ENCODE measurements at places on chromosomes 3 and 15.

- DNase-seq = no peak
Observed at GRCh38 chr3:20558161-20558560, 372.2 kb upstream of the SGO1 start.

- DNase-seq = no peak
Observed at GRCh38 chr3:11459186-11459824, 184.4 kb downstream of the VGLL4 start.

GRCh38 chr15:51681303-51681963 is at the start of gene SCG3:
TSS of gene SCG3 (plus strand) at chr15:51681503. CDS start at chr15:51681756, 253 bp downstream.
- peak; percentile 64 for DNase-seq

DNA sequence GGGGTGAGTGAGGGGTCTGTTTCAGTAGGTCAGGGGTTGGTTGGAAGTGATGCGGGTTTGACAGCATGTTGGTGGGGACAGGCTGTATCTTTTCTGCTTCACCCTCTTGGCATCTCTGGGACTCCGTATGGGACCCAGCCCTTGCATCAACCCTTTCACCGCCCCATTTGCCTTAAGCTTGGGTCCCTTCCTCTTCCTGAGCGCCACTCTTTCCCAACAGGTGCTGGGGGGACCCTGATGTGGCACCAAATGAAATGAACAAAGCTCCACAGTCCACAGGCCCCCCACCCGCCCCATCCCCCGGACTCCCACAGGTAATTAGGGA is 1.1 kb downstream of the EIF4G1 start:
- no peak for DNase-seq

DNA sequence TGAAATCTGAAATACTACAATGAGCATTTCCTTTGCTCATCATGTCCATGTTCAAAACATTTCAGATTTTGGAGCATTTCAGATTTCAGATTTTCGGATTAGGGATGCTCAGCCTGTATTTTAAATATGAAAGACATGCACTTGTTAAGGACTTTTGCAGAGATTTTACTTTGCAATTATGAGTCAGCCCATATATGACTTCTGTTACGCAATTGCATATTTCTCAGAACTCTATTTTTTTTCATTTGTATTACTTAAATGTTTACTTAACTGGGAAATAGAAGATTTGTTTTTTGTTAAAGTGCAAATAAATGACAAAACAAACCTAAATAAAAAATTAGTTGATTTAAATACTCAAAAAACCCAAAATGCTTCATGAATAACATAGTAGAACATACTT is 376.2 kb downstream of the ZBTB20 start:
- no peak for DNase-seq

DNA sequence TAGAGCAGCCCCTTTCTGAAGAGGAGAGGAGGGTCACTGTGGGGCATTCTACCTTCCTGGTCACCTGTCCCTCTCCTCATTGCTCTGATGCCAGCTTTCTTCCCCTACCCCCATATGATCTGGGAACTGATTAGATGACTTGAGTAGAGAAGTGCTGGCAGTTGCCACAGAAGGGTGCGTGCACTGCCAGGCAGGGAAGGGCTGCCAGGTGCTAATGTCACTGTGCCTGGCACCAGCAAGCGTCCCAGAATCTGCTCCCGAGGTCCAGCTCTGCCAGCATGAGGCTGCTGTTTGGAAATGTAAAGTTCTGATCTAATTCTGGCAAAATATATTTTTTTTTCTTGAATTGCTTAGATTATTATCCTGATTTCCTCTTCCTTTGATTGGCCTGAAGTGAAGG is 52.8 kb downstream of the PPM1L start:
- DNase-seq = no peak

DNA sequence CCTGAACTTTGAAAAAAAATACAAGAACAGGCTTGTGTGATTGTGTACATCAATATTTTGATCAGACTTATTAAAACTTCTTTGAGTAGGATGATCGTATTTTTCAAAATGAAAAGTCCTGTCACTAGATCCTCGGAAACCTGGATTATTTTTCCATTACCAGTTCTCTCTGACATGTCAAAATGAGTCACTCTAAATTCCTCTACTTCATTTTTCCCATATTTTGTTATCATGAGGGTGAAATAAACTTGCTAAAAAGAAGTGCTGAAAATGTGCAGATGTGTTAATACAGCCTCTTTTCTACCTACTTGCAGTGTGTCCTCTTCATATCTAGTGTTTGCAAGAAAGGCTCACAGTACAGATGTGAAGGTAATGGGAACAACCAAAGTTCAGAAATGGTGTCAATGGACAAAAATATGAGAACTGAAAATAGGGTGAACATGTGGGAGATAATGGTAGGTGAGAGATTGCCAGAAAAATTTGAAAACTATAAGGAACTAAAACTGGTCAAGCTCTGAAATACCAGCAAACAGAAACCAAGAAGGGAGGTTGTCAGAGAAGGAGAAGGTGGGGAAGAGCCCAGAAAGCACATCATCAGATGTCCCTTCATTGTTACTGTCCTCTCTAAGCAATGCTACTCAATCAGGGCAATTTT is 108.2 kb downstream of the EOMES start:
- no peak for DNase-seq

GRCh38 chr15:68315035-68315434 is 37.5 kb downstream of the FEM1B start:
- DNase-seq = no peak

DNA sequence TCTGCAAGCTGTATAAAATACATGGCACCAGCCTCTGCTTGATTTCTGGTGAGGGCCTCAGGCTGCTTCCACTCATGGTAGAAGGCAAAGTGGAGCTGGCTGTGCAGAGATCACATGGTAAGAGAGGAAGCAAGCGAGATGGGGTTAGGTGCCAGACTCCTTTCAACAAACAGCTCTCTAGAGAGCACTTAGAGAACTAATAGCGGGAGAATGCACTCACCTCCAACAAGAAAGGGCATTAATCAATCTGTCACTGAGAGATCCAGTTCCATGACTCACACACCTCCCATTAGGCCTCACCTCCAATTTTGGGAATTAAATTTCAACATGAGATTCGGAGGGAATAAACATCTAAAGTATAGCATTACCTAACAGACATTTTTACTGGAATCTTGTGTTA is 644.1 kb upstream of the ARRDC4 start:
- no peak for DNase-seq

DNA sequence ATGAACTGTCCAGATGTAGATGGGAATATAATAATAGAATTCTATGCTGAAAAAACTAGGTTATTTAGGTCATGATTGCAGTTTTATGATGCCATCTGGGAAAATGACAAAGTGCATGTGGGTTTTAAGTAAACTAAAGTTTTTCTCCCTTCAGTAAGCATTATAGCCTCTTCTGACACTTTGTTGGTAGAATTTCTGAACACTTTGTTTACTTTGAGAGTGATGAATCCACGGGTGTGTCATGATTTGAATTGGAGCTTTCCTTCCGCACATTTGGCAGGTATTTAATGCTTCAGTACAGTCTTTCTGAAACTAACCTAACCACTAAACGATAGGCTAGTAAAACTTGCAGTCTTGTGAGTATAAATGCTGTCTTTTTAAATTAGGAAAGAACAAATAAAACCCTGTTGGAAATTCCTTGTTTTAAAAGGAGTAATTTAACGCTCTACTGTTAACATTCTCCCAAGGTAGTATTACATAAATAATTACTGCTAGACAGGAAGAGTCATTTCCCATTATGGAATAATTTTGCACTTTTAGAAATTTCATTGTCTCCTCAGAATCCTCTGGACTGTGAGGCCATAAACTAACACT is 7.0 kb downstream of the FILIP1L start:
- DNase-seq = no peak

DNA sequence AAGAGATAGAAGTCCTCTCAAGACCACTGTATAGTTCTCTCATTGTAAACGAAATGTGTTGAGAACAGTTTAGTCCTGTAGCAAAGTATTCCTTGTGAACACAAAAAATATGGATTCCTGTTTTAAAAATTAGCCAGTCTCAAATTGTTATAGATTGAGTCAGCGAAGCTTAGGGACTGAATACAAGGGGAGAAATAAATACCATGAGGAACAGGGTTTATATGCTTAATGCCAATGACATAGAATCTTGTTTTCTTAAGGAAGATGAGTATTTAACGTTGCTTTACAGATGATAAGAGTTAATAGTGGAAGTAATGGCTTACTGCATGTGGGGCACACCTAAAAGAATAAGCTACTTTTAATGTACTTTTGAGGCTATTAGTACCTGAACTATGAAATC is 37.9 kb downstream of the SETD5 start:
- no peak for DNase-seq

- DNase-seq = no peak
Observed at GRCh38 chr3:16179771-16180736, 5.6 kb downstream of the GALNT15 start.

GRCh38 chr3:1929788-1930414 is 168.8 kb upstream of the CNTN4 start:
- DNase-seq = no peak

- DNase-seq = no peak
Observed at GRCh38 chr3:149515249-149515648, 40.8 kb downstream of the TM4SF4 start.

- DNase-seq = no peak
Observed at GRCh38 chr3:70820397-70820796, 508.0 kb upstream of the MDFIC2 start.

- no peak for DNase-seq
Observed at GRCh38 chr3:11568503-11569155, 75.1 kb downstream of the VGLL4 start.

DNA sequence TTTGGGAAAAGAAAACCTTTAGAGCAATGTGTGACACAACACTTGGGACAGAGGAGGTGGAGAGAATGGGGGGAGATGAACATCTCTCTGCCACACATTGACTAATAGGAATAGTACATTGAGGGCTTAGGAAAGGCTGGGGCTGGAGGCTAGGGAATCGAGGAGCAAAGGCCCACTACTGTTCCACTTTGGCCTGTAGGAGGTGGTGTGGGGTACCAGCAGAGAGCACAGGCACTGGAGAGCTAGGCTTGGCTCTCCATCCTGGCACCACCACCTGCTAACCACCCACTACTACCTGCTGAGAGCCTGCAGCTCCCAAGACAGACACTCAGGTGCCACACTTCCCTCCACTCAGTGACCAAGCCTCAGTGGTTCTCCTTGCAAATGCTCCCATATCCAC is 19.4 kb downstream of the CCDC32 start:
- DNase-seq = no peak

- no peak for DNase-seq
Observed at GRCh38 chr15:71649894-71650293, 160.5 kb upstream of the NR2E3 start.

DNA sequence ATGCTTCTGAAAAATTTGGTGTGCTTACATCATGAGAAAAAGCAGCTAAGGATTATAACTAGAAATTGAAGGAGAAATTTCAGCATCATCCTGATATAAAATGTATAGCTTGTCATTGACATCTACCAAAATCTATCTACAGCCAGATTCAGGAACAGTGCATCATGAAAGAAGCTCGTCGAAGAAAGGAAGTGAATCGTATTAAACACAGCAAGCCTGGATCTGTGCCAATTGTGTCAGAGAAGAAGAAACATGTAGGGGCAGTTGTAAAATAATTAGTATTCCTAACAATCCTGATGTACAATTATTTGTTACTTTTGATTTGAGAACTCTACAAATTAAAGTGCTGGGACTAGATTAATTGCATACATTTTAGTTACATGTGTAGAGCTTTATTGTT is 37.2 kb downstream of the AP4E1 start:
- DNase-seq = no peak

DNA sequence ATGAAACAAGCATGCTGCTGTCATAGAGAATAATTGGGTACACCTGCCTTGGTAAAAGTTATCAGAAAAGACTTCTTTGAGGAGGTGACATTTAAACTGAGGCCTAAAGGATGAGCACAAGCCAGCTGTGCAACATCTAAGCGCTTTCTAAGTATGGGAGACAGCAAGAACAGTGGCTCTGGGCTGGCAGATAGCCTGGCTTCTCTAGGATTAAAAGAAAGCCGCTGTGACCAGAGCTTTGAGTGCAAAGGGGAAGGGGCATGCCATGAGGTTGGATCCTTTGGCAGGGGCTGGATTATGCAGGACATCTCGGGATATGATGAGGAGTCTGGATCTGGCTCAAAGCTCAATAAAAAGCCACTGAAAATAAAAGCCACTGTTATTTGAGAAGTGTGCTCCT is 99.2 kb downstream of the FBN1 start:
- DNase-seq = no peak

GRCh38 chr3:59839283-59839682 is 789.5 kb upstream of the CFAP20DC start:
- no peak for DNase-seq

- no peak for DNase-seq
Observed at GRCh38 chr3:99856437-99857220, 39.0 kb downstream of the CMSS1 start.

- DNase-seq = no peak
Observed at GRCh38 chr3:119087799-119088198, 53.2 kb upstream of the IGSF11 start.

Measured in activated naive CD4-positive, alpha-beta T cell treated with Interleukin-2 at 50 U/mL for 16 hours (primary cell).